Activated CD4-positive, CD25-positive, alpha-beta regulatory T cell treated with anti-CD3 and anti-CD28 coated beads, Interleukin-2, amount 50 U/mL, for 16 hours (primary cell): ENCODE measurements at places on chromosomes 3 and 15.

GRCh38 chr3:63980830-63981498 lies 42.3 kb downstream of the PSMD6 start:
- no peak for DNase-seq

DNA sequence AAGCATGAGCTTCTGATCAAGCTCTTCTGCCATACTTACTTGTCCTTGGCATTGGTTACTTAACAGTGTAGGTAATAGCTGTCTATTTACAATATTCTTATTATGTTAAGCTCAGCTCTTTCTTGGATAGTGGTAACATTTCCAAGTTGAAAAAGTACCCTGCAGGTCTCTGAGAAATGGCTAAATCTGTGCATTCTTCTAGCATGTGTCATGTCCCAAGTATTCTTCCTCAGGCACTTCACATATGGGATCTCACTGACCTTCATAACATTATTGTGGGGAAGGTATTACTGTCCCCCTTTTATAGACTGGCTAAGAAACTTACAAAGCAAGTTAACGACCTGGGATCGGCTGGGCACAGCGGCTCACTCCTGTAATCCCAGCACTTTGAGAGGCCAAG lies 236.1 kb downstream of the RORA start:
- no peak for DNase-seq

GRCh38 chr3:33139996-33140395 lies 26.2 kb downstream of the CRTAP start:
- no peak for DNase-seq

DNA sequence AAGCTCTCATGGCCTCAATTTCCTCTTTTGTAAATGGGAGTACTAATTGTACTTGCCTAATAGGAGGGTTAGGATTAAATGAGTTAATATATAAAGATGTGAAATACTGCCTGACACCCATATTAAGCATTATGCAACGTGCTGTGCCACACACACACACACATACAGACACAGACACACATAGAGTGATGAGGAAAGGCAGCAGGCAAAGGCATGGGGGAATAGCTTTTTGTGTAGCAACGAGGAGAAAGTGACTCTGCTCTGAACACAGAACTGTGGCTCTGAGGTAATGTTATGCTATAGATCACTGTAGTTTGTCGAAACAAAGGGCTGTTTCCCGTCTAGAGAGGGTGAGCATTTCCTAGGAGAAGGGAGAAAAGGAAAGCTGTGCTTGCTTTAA lies 233.3 kb upstream of the SLCO3A1 start:
- no peak for DNase-seq

GRCh38 chr15:68585574-68586273 lies 6.9 kb downstream of the CORO2B start:
- DNase-seq: no peak
